ENCODE measurements at places on chromosomes 7 and 10.
A peak's percentile ranks its signal among the peaks of the same experiment; 100 is the strongest.

GRCh38 chr7:19455623-19456022 lies 253.2 kb downstream of the POLR1F start:
- no peaks in the 10 kb centered on the region for H3K36me3 ChIP-seq
- no peaks in the 10 kb centered on the region for H3K27me3 ChIP-seq
- no peak overlapping the region for H3K4me3 ChIP-seq
- no peaks in the 10 kb centered on the region for H3K4me1 ChIP-seq
- no peak overlapping the region for H3K27ac ChIP-seq

- H3K4me1 ChIP-seq: no peaks in the 10 kb centered on the region
- no peak for DNase-seq
- H3K36me3 ChIP-seq: no peaks in the 10 kb centered on the region
- no peaks in the 10 kb centered on the region for H3K27me3 ChIP-seq
These were observed 699.4 kb upstream of the GALNT17 start for GRCh38 chr7:70432567-70433001.

- H3K4me3 ChIP-seq: no peak overlapping the region
- no peaks in the 10 kb centered on the region for H3K4me1 ChIP-seq
- no peak overlapping the region for H3K27ac ChIP-seq
- no peaks in the 10 kb centered on the region for H3K27me3 ChIP-seq
- no peak for DNase-seq
These were observed 141.8 kb upstream of the GPR22 start for GRCh38 chr7:107327986-107328569.

DNA sequence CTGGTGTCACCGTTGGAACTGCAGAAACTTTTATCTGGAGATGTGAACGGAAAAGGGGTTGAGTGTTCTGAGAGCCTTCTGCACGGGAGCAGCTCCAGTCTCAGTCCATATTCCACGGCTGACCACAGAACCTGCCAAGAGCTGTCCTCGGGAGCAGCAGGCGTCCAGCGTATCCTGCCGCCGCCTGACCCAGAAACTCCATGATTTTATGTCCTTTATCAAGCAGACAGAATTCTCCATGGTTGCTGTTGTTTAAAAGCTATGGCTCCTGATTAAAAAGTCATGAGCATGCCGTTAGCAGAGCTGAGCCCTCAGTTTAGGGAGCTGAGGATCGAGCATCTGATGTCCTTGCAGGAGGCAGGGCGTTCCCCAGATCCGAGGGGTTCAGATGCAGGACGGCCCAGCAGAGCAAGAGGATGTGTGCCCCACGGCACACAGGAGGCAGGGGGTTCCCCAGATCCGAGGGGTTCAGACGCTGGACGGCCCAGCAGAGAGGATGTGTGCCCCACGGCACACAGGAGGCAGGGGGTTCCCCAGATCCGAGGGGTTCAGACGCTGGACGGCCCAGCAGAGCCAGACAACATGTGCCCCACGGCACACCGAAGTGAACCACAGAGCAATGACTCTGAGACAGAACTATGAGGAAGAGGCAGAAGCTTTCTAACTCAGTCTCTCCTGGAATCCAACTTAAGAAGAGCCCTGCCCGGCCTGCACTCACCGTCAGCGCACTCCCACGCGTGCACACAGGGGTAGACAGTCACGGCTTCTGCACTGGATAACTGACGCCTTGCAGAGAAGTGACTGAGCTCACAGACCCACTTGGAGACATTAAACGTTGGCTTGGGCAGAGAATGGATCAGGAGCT lies 96.4 kb downstream of the WDR37 start:
- H3K27ac ChIP-seq: no peak overlapping the region
- H3K4me3 ChIP-seq: no peak overlapping the region
- no peaks in the 10 kb centered on the region for H3K36me3 ChIP-seq
- H3K27me3 ChIP-seq: peaks cover 13% of the 10 kb centered on the region

- no peak overlapping the region for H3K4me3 ChIP-seq
- no peaks in the 10 kb centered on the region for H3K27me3 ChIP-seq
- no peak overlapping the region for H3K27ac ChIP-seq
- peaks cover 6% of the 10 kb centered on the region for H3K4me1 ChIP-seq
These were observed 18.3 kb downstream of the DGKI start for GRCh38 chr7:137828456-137828855.

DNA sequence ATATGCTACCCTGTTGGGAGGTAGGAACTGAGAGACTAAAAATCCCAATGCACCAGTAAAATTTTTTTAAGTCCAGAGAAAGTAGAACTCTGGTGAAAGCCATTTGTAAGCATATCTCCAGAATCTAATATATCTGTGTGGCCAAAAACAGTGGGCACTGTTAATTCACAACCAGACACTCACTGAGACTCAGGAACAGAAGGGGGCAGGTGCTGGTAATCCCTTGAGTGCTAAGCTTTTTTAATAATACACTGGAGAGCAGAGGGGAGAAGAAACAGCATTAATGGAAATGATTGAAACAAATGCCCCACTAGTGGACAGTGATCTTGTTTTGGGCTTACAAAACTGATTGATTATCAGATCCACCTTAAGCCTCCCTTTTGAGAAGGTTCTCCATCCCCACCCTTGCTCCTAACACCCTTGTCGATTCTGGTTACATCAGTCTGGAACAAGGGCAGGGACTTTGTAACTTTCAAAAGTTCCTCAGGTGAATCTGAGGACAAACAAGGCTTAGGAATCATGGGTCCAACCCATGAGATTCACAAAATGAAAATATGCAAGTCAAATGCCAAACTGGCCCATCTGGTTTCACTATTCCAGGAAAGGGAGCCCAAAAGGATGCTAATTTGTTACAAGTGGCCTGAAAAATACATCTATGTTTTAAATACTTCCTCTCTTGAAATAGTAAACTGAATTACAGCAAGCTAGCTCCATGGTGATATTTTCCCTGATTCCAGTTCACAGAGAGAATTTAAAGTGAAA lies 29.7 kb downstream of the PLXNA4 start:
- no peaks in the 10 kb centered on the region for H3K4me1 ChIP-seq
- no peak overlapping the region for H3K27ac ChIP-seq
- DNase-seq: no peak
- H3K27me3 ChIP-seq: peaks cover 57% of the 10 kb centered on the region

- DNase-seq: no peak
- H3K4me1 ChIP-seq: peaks cover 9% of the 10 kb centered on the region
- H3K36me3 ChIP-seq: peaks cover 32% of the 10 kb centered on the region
- H3K4me3 ChIP-seq: no peak overlapping the region
These were observed 97.9 kb upstream of the MXI1 start for GRCh38 chr10:110109511-110109910.

DNA sequence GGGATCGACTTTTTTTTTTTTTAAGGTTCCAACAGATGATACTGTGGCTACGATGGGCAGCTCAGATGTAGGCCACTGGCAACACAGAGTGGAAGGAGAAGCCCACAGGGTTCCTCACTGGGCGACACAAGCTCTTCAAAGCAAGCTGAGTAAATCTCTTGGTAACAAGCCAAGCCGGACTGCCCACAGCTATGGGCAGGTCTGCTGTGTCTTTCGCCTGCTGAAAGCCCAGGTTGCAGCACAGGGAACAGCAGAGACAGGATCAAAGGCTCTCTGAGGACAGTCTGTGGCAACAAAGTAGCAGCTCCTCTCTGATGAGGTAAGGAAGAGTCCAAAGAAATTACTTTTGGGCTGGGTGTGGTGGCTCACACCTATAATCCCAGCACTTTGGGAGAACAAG lies 83.6 kb downstream of the KCNMA1 start:
- H3K36me3 ChIP-seq: no peaks in the 10 kb centered on the region
- H3K4me1 ChIP-seq: peaks cover 13% of the 10 kb centered on the region
- peak overlapping the region; percentile 53 for H3K27ac ChIP-seq
- H3K27me3 ChIP-seq: no peaks in the 10 kb centered on the region
- DNase-seq: no peak
- H3K4me3 ChIP-seq: no peak overlapping the region

DNA sequence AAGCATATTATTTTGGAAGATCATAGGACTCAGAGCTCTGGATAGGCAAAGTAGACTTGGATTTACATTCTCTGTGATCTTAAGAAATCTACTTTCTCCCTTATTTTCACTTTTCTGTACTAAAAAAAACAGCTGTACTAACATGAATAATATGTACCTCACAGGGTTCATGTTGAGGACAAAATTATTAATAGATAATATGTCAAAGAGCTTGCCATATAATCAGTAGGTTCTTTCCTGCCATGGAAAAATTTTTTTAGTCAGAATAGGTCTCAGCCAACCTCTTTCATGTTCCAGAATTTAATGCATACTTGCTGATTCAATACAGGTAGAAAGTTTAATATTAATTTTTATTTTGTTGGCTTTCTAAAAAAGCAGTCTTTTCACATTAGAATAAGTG lies 780.3 kb upstream of the C7orf33 start:
- DNase-seq: no peak
- H3K27me3 ChIP-seq: no peaks in the 10 kb centered on the region
- no peak overlapping the region for H3K27ac ChIP-seq
- H3K36me3 ChIP-seq: no peaks in the 10 kb centered on the region

DNA sequence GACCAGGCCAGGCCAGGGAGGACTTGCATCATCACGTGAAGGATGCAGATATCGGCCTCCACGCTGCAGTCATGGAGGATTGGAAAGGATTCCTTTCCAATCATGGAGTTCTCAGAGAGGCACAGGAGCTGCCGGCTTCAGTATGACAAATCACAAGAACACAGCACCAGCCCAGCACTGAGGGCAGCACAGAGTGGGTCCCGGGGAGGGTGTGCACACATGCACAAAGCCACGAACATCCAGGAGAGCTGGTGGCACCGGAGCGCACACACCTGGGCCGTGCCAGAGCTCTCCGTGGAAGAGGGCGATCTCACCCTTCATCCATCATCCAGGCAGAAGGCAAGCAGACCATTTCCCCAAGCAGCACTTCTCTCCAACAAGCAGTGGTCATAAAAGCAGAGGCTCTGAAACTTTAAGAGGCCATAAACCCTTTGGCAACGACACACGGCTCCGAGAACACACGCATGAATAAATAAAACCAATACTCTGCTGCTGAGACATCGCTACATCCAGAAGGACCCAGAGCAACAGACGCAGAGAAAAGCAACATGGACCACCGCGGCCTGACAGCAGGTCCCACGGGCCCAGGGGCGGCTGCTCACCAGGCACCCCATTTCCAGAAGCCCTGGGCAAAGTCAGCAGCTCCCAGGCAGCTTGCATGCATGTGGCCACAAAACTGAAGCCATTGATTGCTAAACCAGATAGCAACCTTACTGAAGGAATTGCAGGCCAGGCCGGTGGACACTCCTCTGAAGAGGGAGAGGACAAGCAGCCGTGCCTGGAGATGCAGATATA lies 180.8 kb downstream of the USP6NL start:
- no peak for DNase-seq
- H3K27ac ChIP-seq: no peak overlapping the region
- H3K4me3 ChIP-seq: no peak overlapping the region
- no peaks in the 10 kb centered on the region for H3K27me3 ChIP-seq
- H3K36me3 ChIP-seq: no peaks in the 10 kb centered on the region
- H3K4me1 ChIP-seq: no peaks in the 10 kb centered on the region

GRCh38 chr7:152189061-152189460 lies 163.6 kb downstream of the GALNT11 start:
- H3K4me3 ChIP-seq: no peak overlapping the region
- no peak for DNase-seq
- H3K27me3 ChIP-seq: no peaks in the 10 kb centered on the region
- peaks cover 90% of the 10 kb centered on the region for H3K36me3 ChIP-seq
- H3K27ac ChIP-seq: no peak overlapping the region
- peaks cover 9% of the 10 kb centered on the region for H3K4me1 ChIP-seq

DNA sequence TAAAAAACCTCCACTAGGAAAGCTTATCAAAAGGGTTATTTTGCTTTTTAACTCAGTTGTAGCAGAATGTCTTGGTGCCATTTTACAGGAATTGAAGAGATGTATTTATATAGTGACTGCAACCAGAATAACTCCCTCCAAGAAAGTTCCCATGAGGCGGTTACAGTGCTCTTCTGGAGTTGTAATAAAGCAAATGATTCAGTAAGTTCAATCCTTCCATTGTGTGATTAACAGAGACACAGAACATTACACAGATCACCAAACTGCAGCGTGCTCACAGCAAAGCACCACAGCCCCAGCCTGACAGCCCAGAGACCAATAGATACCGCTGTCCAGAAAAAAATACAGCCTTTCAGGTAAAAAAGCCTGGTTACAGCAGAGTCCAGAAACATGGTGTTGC lies 21.9 kb upstream of the CABCOCO1 start:
- no peaks in the 10 kb centered on the region for H3K27me3 ChIP-seq
- H3K4me1 ChIP-seq: peaks cover 3% of the 10 kb centered on the region
- no peak overlapping the region for H3K4me3 ChIP-seq
- no peaks in the 10 kb centered on the region for H3K36me3 ChIP-seq

- H3K4me3 ChIP-seq: no peak overlapping the region
- H3K27ac ChIP-seq: no peak overlapping the region
- no peak for DNase-seq
- no peaks in the 10 kb centered on the region for H3K27me3 ChIP-seq
- no peaks in the 10 kb centered on the region for H3K4me1 ChIP-seq
These were observed 121.1 kb downstream of the CFTR start for GRCh38 chr7:117600911-117601310.

GRCh38 chr7:28613262-28613661 lies 200.9 kb downstream of the CREB5 start:
- peaks cover 6% of the 10 kb centered on the region for H3K4me1 ChIP-seq
- H3K27me3 ChIP-seq: no peaks in the 10 kb centered on the region
- no peak overlapping the region for H3K4me3 ChIP-seq
- no peak overlapping the region for H3K27ac ChIP-seq
- no peak for DNase-seq

GRCh38 chr7:96414931-96415292 lies 93.0 kb upstream of the SLC25A13 start:
- no peaks in the 10 kb centered on the region for H3K36me3 ChIP-seq
- H3K4me1 ChIP-seq: no peaks in the 10 kb centered on the region
- no peak for DNase-seq

DNA sequence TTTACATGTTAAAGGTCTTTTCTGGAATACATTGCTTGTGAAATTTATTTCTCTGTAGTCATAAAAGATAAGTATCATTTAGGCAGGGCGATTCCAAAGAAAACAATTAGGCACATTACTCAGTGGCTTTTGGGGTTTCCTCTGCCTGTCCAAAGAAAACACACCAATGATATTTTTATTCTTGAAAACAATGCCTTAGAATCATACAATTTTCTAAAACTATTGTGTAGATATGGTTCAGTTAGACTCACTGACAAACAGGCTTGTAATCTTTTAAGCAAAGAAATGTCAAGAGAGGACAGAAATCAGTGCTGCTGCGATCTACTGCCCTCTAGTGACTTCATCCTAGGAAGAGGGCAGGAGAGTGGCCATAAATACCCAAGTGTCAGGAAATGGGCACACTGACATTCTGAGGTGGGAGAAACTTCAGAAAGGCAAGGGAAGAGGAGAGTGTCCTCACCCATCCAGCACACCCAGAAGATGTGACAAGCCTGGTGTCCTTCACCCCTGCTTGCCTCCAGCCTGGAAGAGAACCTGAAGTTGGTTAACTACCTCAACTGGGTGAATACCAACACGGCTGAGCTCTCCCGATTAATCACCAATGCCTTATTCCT lies 120.5 kb downstream of the GALNT11 start:
- peaks cover 13% of the 10 kb centered on the region for H3K4me1 ChIP-seq
- no peaks in the 10 kb centered on the region for H3K27me3 ChIP-seq
- no peak overlapping the region for H3K27ac ChIP-seq
- peaks cover 100% of the 10 kb centered on the region for H3K36me3 ChIP-seq
- DNase-seq: no peak
- no peak overlapping the region for H3K4me3 ChIP-seq

DNA sequence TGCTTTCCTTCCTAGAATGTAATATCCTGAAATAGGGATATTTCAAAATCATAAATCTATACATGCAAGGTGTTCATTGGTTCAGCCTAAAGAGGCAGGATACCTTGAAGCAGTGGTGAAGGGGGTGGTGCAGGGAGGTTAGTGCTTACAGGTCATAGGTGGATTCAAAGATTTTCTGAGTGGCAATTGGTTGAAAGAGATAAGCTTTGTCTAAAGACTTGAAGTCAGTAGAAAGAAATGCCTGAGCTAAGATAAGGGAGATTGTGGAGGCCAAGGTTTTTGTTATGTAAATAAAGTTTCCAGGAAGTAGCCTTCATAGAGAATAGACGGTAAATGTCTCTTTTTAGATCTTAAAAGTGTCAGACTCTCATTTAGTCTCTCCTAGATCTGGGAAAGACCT lies 741.2 kb upstream of the ZWINT start:
- no peak for DNase-seq
- no peaks in the 10 kb centered on the region for H3K36me3 ChIP-seq

Measured in stomach (tissue), 19 donors.